Activated CD4-positive, alpha-beta T cell treated with anti-CD3 and anti-CD28 coated beads, Interleukin-2, amount 50 U/mL, for 24 hours (primary cell): ENCODE measurements at places on chromosomes 3 and 15.
A peak's percentile ranks its signal among the peaks of the same experiment; 100 is the strongest.

GRCh38 chr3:38127611-38128302, 9.2 kb downstream of the ACAA1 start:
- DNase-seq = no peak

DNA sequence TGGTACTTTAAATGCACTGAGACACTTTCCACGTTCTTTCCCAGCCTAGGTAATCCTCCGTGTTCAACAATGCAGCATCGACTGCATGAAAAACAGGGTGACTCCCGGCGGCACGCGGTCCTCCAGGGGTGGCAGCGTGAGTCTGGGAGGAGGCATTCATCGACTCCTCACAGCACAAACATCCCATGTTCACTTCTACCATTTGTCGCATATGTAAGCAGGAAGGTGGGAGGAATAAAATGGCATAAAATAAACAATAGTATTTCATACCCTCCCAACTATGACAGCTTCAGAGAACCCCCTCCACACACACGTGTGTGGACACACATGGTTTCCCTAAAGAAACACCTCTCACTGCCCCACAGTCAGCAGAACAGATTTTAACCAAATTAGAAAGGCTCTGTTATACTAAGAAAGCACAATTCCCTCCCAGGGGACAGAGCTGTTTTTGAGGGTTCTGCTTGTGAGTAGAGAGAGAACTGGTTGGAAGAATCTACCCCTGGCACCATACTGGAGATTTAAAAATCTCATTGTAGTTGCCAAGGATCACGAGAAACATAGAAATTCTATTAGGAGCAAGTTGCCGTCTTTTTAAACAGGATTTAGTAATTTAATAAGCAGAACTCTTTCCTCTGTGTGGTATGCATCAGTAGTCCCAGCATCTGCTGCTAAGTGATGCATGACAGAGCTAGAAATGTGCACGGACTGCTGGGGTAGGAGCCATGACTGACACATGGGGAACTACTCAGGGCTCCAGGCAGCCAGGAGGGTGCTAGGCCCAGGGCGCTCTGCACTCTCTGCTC, 6.0 kb downstream of the FAM43A start:
- no peak for DNase-seq

GRCh38 chr3:45509038-45509767, 85.3 kb upstream of the LIMD1 start:
- no peak for DNase-seq

- no peak for DNase-seq
Observed at GRCh38 chr3:10169000-10169496, 4.3 kb downstream of the IRAK2 start.

DNA sequence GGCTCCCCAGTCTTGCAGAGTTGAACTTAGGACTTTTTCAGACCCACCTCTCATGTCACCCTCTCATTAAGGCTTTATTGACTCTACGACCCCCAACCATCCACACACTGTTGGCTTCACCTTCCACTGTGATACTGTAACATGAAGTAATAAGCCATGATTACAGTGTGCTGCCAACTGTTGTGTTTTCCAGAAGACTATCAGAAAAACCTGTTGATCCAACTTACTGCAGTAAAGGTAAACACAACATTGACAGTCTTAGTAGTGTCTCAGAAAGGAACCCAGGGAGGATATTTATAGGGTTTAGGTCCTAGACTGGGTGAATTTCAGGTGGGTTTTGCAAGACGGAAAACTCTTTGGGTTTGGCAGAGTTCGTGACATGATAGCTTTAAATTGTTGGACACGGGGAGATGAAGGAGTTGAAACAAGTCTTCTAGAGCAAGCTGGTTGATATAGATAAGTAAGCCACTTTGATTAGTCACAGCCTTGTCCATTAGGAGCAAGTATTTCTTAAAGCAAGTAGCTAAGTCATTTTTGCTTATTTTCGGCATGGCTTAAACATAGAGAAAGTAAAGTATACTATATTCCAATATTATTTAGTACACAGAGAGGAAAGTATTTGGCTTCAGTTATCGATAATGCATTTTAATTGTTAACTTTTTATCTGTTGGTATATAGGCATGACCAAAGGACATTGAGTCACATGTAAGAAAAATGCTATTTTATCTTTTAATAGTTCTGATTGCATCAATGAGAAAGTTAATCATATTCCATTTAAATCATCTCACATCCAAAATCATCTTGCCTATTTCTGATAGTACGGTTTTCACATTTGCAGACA, 2.4 kb upstream of the COL6A5 start:
- no peak for DNase-seq

DNA sequence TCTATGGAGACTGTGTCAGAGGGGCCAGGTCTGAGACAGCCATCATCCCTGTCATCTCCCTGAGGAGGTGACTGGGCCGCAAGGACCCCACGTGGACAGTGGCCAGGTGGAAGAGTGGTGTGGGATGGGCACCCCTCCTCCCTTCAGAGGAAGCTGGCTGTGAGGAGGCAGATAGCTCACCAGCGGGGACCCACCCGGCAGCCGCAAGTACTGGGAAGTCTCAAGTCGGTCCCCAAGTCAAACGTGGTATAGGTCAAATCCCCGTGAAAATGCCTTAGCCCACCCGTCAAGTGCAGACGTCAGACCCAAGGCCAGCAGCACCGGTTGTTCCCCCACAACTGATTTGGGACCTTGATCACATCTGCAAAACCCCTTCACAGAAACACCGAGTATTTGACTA, 12.3 kb upstream of the KLF13 start:
- DNase-seq = no peak

GRCh38 chr3:176807938-176808337, 389.3 kb downstream of the TBL1XR1 start:
- DNase-seq = no peak

DNA sequence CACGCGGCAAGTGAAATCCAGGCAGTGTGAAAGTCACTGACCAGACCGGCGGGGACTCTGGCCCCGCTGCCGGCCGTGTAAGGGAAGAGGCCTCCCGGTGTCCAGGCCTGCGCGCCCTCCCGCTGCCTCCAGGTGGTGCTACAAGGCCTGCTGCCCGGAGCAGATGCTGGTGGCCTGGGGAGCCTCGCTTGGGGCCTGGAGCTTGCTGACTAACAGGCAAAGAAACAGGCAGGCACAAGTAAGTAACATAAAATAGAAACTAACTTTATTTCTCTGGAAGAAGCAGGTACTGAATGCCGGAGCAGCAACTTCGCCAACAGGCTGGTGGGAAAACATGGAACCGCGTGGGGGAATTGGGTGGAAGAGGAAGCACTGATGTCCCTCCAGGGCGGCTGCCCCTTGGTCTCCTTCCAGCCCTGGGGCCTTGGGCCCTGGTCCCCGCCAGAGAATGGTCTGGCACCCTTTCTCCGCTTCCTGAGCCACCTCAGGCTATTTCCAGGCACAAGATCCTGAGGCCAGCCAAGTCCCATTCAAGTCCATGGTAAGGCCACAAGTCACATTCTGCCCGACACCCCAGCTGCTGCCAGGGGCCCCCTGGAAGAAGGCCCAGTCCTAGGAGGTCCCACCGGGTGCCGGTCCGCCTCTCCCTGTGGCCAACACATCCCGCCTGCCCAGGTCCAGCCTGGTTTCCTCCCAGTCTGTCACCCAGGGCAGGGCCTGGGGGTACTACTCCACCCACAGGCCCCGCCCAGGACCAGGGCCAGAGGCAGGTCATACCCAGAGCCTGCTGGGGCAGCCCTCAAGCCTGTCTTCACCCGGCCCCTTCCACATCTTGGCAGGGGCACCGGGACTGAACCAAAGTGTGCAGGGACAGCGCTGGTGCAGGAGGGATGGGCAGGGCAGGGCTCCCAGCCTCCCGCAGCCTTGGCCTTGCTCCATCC, 45.0 kb downstream of the TNK2 start:
- peak; percentile 47 for DNase-seq

GRCh38 chr15:56716334-56716733, 17.0 kb downstream of the ZNF280D start:
- no peak for DNase-seq

- DNase-seq = no peak
Observed at GRCh38 chr3:45145681-45146614, at the start of gene CDCP1. CDCP1 (minus strand) TSS chr3:45146378; CDS start chr3:45146287, 91 bp downstream.

- DNase-seq = no peak
Observed at GRCh38 chr15:60905587-60905986, 323.5 kb downstream of the RORA start.

GRCh38 chr3:166187237-166187636, 350.0 kb upstream of the BCHE start:
- DNase-seq = no peak

GRCh38 chr3:119365418-119365817, 71.2 kb downstream of the ARHGAP31 start:
- no peak for DNase-seq

DNA sequence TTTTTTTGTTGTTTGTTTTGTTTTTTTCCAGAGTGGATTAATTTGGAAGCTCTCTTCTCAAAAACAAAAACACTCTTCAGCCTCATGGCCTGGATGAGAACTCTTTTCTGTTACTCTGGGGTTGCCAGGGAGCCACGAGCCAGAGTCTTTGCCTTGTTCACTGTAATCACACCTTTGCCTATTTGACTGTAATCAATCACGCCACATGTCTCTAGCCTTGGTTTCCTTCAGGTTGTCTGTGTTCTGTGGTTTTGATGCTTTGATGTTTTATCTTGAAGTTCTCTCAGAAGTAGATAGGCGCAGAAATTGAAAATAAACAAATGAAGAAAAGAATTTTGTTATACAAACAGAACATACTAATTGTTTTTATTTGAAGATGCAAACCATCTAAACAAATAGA, 62.3 kb upstream of the IGF1R start:
- no peak for DNase-seq

DNA sequence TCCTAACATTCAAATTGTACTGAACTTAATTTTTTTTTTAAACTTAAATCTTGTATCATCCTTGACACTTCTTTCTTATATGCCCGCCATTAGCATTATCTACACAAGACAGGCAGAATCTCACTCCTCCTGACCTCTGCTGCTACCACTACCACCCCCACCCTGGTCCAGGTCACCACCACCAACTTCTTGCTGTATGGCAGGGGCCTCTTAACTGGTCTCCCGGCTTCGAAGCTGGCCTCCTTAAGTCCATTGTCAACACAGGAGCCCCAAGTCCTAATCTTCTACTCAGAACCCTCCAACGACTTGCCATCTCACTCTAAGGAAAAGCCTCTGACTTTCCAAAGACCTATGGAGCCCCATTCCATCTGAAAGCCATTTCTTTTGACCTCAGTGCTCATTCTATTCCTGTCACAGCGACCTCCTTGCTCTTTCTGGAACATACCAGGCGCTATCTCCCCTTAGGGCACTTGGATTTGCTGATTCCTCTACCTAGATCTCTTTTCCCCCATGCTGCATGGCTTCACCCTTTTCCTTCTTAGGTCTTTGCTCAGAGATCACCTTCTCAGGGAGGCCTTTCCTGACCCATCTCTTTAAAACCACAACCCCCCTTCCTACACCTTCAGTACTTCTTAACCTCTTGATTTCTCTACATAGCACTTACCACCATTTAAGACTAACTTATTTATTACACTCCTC, 2.6 kb downstream of the PRC1 start:
- no peak for DNase-seq

DNA sequence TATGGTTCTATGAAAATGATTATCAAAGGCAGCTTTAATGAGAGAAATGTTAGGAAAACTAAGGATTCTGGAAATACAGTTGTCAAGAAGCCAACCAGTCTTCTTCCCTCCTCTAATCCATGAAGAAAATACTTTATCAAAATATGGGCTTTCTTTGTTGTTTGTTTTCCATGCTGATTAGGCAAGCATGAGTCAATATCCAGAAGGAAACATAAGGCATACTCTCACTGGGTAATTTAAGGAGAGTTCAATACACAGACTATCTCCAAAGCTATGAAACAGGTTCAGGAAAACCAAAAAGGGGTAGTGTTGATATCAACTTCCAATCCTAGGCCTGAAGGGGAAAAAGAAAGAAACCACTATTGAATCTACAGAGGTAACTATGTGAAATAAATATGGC, 68.7 kb upstream of the CMC1 start:
- DNase-seq = no peak

- DNase-seq = no peak
Observed at GRCh38 chr3:24166515-24166914, 221.4 kb downstream of the NR1D2 start.

- no peak for DNase-seq
Observed at GRCh38 chr3:157063926-157064325, 96.0 kb downstream of the CCNL1 start.

DNA sequence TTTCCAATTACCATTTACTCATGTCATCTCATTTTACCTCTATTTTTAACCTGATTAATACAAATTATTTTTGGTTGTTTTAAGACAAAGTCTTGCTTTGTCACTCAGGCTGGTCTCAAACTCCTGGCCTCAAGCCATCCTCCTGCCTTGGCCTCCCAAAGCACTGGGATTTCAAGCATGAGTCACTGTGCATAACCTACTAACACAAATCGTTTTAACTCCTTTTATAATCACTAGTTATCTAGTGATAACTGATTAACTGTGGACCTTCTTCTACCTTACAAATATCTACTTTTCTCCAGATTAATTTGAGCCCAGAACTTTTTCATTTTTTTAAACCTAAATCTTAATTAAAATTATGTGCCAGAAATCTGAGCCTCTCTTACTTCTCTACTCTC, 4.6 kb downstream of the ATP13A3 start:
- no peak for DNase-seq

DNA sequence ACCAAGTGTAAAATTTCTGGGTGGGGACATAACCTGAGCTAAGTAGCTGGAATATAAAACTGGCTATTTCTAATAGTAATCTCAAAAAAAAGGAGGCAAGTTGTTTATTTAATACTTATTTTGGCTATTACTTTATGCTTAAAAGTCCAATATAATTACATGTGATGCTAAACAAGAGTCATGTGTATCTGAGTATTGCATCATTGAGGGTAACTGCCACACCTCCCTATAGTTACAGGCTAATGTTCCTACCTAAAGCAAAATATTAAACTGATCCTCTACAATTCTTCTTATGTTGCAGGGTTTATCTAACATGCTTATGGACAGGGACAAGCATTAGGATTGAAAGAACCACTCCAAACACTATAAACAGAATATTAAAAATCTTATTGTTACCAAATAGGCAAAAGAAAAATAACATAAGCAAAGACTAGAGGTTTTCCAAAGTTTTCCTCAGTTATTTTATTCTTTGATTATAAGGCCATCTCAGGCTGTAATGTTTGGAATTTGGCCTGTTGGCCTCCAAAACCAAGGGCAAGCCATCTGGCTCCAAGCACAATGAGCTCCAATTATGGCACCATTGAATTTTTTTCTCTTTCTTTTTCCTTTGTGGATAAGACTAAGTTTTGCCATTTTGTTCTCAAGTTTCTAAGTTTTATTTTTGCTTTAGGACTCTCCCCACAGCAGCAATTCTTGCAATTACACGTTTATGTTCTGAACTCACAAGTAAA, 75.8 kb upstream of the ABI3BP start:
- no peak for DNase-seq

DNA sequence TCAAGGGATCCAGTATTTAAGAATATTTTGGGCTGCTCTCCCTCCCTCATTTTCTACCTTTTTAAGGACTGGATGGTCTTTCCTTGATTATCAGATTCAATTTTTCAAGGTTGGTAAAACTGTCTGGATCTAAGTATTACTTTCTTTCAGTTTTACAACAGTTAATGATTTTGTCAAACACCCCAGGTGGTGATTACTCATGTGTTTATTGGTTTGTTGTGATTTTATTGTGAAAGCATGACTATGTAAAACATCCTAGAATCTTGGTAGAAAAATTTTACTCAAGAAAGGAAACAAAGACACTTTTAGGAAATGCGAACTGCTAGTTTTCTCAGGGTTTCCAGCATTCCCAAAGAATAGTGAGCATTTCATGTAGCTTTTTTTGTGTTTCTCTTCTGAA, 7.3 kb downstream of the GTF2E1 start:
- DNase-seq = no peak

GRCh38 chr3:184378651-184379357, 797 bp upstream of the THPO start:
- no peak for DNase-seq

GRCh38 chr3:124621498-124621897, 108.8 kb upstream of the UMPS start:
- DNase-seq = no peak
